ENCODE measurements at places on chromosomes 6 and 20. TPM values are rescaled to one million over a fixed set of nuclear protein-coding genes. Genes with fewer than 3 reads are reported as not detected.

DNA sequence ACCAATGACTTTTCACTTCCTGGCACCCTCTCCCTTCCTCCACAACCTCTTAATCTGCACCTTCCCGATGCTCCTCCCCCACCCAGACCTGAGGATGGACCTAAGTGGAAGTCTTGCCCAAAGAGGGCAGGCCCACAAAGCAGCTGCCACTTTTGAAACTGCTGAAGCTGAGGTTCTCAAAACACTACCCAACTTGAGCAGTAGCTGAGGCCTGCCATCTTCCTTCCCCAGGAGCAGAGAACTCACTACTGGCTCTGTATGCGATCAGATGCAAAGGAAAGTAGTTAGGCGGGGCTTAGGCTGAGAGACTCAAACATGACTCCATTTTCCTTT, 1.5 kb downstream of the HM13 start:
- peak; percentile 40 for DNase-seq

DNA sequence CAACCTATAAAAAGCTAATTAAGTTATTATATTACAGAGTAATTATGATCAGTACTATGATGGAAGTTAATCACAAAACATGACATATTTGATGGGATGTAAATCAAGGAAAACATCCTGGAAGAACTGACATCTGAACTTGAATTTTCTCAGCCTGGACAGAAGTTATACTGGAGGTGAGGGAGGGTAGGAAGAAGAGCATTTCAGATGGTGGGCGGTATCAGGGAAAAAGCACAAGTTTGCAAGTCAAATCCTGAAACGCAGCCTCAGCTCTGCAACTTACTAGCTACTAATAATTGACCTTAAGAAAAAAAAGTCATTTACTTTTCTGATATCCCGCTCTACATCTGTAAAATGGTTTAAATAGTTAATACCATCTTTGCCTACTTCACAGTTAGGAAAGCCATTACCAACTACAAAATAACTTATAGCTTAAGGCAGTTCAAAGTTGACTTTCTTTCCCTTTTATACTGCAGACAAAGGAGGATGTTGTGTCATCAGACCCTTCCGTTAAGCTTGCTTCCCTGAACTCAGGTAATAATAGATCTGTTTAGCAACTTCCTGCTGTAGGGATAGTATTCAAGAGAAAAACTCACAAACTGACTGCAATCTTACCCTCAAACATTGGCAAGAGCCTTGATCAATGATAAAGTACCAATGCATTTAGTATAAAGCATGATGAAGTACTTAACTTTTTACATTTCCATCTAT, 21.0 kb downstream of the NOL7 start:
- no peak for DNase-seq

- DNase-seq, result no peak
Measured at GRCh38 chr20:36205026-36205425, 31.3 kb upstream of the AAR2 start.

DNA sequence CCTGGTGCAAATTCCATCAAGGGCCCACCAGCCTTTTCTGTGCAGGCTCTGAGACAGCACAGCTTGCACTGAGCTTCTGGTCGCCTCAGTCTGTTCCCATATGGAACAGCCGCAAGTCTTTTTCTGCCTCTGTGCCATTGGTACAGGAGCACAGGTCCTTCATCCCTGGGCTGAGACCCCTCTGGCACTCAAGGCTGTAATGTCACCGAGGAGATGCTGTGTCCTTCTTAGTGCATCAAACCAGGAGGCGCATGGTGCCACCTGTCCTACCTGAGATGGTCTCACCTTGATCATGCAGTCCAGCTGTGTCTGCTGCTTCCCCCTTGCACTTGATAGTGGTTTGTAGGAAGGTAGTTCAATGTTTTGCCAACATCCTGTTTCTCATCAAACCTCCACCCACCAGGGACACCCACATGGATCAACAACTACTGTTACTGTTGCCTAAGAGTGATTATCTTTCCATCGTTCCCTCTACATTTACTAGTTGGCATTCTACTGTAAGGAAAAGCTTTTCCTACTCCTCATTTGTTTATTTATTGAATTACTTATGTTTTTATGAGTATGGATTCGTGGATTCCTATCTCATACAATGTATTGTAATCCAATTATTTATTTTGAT, 29.0 kb downstream of the FAM50B start:
- DNase-seq, result no peak

DNA sequence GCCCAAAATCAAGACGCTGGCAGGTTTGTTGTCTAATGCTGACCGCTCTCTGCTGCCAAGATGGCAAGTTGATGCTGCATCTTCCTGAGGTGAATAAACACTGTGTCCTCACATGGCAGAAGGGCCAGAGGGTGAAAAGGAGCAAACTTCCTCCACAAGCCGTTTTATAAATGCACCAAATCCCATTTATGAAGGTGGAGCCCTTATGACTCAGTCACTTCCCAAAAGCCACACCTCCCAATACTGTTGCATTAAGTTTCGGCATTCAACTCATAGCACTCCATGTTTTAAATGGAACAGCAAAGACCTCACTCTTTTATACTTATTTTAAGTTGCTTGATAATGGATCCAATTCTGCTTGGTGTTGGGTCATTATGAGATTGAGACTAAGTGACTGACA, 316.6 kb downstream of the RFPL4B start:
- DNase-seq, result no peak

GRCh38 chr6:145531032-145531431, 204.3 kb downstream of the EPM2A start:
- no peak for DNase-seq

DNA sequence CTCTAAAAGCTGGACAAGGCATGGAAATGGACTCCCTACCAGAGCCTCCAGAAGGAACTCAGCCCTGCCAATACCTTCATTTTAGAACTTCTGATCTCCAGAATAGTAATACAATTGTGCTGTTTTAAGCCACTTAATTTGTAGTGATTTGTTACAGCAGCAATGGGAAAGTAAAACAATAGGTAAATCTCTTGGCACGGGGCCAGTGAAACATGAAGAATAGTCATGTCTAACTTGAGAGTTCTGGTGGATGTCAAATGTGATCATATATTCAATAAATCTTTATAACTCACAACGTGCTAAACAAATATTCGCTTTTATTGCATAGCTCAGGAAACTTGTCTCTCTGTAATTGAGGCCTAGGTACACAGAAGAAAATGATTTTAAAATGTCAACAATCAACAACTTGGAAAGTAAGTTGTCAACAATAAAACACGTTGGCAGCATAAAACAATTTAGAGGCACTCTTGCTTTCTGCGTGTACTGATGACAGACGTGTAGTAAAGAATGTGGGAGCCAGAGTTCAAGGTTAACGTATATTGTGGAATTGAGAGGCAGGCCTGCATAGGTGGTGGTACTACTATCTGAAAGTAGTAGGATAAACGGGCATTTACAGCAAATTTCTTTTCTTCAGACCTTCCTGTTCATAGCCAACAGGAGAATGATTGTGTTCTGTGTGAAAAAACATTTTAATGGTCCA, 140.5 kb upstream of the OPRM1 start:
- DNase-seq, result no peak

DNA sequence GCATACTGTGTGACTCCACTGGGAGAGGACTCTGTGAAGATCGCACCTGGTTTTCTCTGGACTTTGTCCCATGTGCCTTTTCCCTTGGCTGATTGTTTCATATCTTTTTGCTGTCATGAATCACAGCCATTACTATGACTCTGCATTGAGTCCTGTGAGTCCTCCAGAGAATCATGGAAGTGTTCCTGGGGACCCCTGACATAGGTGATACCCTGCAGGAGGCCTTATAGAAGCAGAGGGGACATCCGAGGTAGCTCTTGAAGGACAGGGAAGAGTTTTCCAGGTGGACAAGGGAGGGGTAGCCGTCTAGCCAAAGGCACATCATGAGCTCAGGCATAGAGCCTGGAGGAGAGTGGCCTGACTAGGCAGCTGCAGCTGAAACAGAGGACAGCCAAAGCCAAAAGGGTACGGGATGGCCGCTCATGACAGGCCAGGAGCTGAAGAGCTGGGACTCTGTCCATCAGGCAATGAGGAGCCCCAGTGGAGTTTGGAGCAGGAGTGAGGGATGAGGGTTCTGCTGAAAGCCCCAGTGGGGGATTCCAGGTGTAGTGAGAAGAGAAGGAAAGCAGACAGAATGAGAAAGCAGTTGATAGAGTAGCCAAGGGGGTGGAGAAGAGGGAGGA, 86.6 kb upstream of the TOX2 start:
- DNase-seq, result no peak

DNA sequence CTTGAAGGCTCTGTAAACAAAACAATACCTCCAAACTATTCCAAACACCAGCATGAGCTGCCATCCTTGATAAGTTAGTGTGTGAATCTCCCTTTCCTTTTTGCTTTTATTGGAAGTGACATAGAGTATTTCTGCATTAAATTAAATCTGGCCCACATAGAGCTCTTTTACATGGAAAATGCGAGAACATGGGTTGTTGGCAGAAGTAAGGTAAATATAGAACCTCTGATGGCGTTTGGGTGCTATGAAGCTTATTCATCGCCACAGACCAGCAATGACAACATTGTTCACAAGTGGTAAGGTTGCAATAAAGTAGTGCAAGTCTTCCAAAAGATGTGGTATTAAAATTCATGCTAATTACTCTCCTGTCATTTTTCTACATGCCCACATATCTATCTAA, 445.8 kb upstream of the JAG1 start:
- no peak for DNase-seq

The PGBD1 gene
- 4.0 TPM for total RNA-seq

The ADGRF1 gene
- total RNA-seq, result not detected

The SLC35F1 gene
- not detected for total RNA-seq

The CD93 gene
- 0.73 TPM for total RNA-seq
